ENCODE measurements at places on chromosomes 11 and 22. TPM values are rescaled to one million over a fixed set of nuclear protein-coding genes. Genes with fewer than 3 reads are reported as not detected.

The TMEM191C gene
- 1.00 TPM for total RNA-seq

The GRK3 gene
- total RNA-seq, result 23.4 TPM

The AIFM3 gene
- 9.4 TPM for total RNA-seq

DNA sequence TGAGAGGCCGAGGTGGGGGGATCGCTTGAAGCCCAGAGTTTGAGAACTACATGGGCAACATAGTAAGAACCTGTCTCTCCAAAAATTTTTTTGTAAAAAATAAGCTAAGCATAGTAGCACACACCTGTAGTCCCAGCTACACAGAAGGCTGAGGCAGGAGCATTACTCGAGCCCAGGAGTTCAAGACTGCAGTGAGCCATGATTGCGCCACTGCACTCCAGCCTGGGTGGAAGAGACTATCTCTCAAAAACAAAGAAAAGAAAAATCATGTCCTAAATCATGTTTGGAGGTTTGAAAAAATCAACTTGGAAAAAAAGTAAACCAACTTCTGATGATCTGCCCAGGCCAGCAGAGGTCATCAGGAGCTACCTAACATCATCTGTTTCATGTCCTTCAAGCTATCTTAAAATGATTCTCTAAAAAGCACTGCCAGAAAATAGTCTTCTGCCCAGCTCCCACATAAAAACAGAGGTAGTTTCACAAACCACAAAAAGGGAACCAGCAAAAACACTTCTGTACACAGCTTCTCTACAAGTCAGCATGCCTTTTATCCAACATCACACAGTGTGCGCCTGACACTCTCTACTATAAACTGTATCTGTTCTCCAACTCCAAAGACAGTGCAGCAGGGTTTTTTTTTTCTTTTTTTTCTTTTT lies 165.0 kb downstream of the SOX6 start:
- DNase-seq, result no peak

GRCh38 chr11:46242041-46242951 lies 35.2 kb upstream of the CREB3L1 start:
- no peak for DNase-seq

DNA sequence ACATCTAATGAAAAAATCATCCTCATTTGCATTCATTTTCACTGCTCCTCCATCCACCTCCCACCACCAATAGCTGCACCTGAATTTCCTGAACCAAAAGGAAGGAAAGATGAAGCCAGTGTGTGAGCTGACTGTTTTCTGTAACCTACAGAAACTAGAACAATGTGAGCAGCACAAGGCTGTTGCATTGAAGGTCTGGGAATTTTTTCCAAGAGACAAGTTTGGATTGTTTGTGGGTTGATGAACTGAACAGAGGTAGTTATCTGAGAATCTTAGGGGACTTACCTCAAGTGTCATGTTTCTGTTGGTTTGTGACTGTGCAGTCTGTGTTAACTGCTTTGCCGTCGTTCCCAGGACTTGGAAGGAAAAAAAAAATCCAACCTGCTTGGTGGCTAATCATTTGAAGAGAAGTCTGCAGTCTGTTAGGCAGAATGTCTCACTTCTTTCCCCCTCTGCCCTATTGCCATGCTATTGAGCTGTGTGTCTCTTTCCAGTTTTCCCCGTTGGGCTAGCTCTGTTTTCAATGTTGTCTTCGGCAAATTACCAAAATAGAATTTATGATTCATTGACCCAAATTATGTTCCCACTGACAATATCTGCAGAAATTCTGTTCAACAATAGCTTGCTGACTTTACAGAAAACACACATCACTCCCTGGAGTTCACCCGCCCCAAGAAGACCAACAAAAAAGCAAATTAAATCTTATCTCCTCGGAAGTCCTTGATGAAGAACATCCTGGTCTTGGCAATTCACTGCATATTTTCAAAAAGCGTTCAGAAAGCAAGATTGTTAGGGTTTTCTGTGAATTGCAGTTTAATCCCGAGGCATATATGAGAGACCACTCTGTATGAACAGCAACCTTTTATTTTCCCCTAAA lies 76.0 kb downstream of the SC5D start:
- DNase-seq, result no peak

DNA sequence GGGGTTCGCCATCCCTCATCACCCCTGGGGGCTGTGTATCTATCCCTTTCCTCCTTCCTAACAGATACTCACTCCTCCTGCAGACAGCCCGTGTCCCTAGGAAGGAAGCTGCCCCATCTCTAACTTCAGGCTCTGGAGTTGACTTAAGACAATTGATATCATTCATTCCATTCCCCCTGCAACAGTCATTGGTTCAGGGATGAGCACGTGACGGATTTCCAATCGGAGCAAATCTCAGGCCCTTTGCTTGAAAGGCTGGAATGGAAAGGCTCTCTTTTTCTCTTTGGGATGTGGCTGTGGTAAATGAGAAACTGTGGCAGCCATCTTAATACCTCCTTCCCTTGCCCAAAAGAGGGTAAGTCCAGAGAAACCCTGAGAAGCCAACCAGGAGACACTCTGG lies 5.0 kb upstream of the SCUBE2 start:
- no peak for DNase-seq
